ENCODE measurements at places on chromosomes 3 and 15. TPM values are rescaled to one million over a fixed set of nuclear protein-coding genes. Genes with fewer than 3 reads are reported as not detected.
A peak's percentile ranks its signal among the peaks of the same experiment; 100 is the strongest.

The CCR8 gene
- polyA plus RNA-seq: not detected

The RTP2 gene
- not detected for polyA plus RNA-seq

The ZNF80 gene
- polyA plus RNA-seq: not detected

The SAMMSON gene
- polyA plus RNA-seq: not detected

DNA sequence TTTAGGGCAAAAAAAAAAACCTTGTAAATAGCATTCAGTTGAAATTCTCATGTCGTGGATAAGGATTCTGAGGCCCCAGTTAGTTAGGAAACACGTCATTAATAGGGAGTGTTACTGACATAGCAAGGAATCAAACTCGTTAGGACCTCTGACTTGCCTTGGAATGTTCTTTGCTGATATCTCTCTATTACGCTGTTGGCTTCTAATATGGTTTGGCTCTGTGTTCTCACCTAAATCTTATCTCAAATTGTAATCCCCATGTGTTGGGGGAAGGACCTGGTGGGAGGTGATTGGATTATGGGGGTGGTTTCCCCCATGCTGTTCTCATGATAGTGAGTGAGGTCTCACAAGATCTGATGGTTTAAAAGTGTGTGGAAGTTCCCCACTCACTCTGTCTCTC is 40.3 kb downstream of the CHL1 start:
- DNase-seq: no peak

DNA sequence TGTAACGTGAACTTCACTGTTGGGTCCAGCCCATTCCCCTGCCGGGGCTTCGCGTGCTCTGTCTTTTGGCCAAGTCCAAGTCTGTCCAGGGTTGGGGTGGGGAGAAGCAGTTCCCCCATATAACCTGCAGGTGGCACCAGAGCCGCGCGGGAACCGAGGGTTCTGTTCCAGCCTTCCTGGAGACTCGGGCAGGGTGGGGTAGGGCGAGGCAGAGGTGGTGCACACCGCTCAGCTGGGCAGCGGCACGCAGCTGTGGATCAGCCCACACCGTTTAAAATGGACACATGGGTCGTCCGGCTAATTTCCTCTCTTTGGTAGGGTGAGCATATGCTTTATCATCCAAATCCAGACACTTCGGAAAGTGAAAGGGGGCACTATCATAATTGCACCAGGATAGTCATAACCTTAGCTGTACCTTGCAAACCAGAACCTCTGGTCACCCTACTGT is 118.1 kb downstream of the TBC1D2B start:
- peak; percentile 91 for DNase-seq

DNA sequence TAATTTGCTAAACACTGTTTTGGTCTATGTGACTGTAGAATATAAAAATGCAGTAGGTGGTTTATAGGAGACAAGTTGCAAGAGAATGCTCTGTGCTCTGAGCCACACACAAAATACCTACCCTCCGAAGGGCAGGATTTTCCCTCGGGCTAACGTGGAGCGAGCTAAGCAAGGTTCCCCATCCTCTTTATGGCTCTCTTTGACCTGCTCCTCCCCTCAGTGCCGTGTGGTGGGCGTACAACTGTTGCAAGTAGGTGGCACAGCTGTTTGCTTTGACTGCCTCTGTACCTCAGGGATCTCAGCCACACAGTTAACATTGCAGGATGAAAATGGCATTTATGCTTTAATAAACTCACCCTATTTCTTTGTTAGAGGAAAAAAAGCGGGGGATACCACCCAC is 339.1 kb downstream of the SATB1 start:
- no peak for DNase-seq

DNA sequence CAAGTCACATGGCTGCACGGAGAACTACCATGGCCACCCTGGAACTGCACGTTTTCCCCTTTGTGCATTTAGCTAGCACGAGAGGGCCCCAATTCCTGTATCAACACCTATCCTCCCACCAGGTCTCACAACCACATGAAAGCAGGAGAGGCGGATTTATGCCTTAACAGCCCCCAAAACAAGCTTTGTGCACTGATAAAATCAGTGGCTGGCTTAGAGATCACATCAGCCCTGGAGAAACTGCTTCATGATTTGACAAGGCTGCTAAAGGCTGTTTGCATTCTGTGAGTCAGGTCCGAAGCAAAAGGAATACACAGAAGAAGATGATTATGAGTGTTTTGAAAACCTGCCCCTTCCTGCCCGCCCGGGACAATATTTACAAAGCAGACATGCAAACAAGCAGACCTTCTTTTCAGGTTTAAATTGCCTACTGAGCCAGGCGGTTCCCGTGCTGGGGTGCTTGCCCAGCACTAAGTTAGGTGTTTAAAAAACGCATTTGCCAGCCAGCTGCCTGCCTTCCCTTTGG is 25.9 kb downstream of the CEMIP start:
- DNase-seq: no peak

- DNase-seq: no peak
Observed at GRCh38 chr15:78680431-78681075, 39.5 kb upstream of the CHRNB4 start.

GRCh38 chr3:63877737-63878393 is 14.2 kb downstream of the ATXN7 start:
- DNase-seq: no peak

- DNase-seq: no peak
Observed at GRCh38 chr15:99550077-99550476, 15.7 kb upstream of the MEF2A start.

- no peak for DNase-seq
Observed at GRCh38 chr3:12462159-12462947, 21.9 kb upstream of the TSEN2 start.

GRCh38 chr3:56884387-56884786 is 82.6 kb upstream of the ARHGEF3 start:
- DNase-seq: no peak

GRCh38 chr3:127785711-127786265 is 36.5 kb downstream of the MGLL start:
- no peak for DNase-seq

DNA sequence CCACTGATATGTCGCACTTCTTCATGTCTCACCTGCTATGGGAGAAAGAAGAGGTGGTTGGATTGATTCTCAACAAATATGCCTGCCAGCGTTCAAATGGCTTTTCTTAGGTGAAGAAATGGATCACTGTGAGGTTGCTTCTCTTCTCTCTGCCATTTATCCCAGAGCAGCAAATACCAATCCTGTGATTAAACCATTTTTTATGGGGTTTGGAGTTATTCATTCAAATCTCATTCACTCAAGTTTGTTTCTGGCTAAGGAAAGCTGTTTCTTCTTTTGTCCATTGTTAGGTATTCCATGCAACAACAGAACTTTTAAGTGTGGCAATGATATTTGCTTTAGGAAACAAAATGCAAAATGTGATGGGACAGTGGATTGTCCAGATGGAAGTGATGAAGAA is 12.2 kb upstream of the C3orf52 start:
- DNase-seq: no peak

DNA sequence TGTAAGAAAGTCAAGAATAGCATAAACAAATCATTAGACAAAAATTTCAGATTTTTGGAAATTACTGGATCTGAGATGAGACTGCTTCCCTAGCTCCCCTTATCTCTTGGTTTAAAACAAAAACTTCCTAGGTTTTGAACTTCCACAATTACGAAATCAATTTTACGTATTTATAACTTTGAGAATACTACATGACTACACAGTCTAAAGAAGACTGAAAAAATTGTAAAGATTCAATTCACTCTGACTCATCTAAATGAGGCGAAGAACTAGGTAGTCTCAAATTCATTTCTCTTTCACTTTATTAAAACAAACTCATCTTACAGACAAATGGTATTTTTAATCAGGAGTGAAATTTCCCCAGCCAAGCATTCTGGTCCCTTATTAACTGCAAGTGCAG is 10.3 kb downstream of the CCDC54 start:
- DNase-seq: no peak

DNA sequence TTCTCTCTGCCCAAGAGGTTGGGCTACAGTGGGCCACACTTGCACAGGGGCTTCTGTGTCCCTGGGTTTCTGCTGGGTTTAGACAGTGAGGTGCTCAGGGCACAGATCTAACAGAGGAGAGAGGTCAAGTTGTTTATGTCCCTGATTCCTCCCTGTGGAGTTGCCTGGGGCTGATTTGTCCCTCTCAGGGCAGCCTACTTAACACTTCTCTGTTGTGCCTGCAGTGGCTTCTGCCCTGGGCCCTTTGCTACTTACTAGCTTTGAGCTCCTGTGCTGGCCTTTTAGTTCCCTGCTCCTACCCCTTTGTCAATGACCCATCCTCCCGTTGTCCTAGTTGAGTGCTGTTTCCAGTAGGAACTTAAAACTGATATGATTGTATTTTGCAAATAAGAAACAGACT is 114.0 kb upstream of the RGMA start:
- no peak for DNase-seq

Measured in SK-N-SH (cell line).